ENCODE measurements at places on chromosomes 16 and 17.
A peak's percentile ranks its signal among the peaks of the same experiment; 100 is the strongest.

DNA sequence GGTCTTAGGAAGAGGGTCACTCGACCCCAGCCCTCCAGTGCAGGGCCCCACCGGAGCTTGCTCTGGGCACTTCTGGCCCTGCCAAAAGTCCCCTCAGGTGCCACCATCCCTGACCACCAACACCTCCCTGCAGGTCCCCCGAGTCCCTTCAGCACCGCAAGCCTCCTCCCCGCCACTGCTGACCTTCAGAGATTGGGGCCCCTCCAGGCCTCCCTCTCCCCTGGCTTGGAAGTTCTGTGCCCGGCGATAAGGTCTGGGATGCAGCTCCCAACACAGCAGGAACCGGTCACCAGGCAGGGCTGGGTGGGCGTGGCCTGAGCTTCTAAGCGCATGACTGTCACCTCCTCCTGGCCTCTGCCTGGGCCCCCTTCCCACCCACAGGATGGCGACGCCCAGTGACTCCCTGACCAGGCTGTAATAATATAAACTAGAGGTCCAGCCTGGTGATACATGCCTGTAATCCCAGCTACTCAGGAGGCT lies 11.2 kb downstream of the PIEZO1 start:
- DNase-seq: no peak

GRCh38 chr16:1613211-1613622 lies 1.1 kb downstream of the CRAMP1 start:
- DNase-seq: no peak

DNA sequence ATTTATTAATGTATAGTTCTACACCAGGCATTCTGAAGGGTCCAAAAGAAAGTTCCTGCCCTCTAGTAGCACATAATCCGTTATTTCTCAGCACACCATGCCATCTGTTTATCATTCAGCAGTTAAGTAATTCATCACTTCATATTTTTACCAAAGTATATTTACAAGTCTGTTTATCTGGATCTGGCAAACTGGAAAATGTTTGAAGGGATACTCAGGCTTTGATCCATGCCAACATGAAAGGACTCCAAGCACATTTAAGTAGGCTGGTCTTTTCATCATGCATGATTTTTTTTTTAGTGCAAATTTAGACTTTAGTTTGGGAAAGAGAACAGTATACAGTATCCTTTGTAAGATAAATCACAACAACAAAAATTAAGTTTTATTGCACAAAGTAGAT lies 4.1 kb upstream of the VPS4A start:
- DNase-seq: no peak

DNA sequence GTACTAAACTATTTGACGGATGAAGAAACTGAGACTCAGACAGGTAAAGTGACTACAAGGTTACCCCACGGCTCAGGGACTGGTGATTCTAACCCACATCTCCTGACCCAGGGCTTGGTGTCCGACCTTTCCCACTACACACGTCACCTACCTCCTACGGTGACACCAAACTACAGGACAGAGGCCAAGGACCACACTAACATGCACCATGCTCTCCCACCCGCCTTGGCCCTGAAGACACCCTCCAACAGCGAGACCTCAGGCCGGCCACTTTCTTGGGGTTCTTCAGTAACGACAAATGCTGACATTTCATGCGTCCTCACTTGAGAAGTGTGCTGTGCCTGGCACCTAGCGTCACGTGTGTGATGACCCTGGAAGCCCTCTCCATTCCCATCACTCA lies 6.4 kb downstream of the KNOP1 start:
- DNase-seq: no peak

DNA sequence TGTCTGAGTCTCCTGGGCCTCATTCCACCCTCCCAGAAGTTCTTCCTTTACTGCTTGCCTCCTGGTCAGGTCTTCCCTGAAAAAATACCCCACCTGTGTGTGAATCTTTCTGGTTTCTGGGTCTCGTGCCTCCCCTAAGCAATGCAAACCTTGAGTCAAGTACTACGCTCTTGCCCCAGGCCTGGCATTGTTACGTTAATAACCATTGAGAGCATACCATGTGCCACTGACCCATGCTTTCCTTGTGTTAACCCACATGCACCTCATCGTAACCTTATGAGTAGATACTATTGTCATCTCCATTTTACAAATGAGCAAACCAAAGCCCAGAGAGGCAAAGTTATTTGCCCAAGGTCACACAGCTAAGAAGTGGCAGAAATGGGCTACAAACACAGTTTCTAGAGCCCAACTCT lies 25.4 kb upstream of the TOB1 start:
- DNase-seq: no peak

GRCh38 chr16:75550211-75550662 lies 5.8 kb downstream of the TMEM231 start:
- no peak for DNase-seq

DNA sequence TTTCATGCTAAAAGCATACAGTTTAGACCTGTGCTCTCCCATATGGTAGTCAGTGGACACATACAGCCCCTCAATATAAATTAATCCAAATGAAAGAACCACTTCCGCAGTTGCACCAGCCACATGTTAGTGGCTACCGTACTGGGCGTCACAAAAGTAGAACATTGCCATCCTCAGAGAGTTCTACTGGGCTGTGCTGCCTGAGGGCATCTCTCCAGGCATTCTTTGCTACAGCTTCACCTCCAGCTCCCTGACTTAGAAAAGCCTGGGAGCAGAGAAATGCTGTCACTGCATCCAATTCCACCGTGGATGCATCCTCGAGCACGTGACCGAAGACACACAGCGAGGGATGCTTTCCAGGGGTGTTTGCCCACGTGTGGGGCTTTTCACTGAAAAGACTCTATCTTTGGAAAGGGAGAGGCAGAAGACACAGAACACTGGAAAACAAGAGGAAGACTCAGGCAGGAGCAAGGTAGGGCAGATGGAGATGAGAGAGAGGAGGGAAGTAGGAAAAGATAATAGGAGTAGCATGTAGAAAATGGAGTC lies 86.4 kb downstream of the GAS7 start:
- DNase-seq: no peak

DNA sequence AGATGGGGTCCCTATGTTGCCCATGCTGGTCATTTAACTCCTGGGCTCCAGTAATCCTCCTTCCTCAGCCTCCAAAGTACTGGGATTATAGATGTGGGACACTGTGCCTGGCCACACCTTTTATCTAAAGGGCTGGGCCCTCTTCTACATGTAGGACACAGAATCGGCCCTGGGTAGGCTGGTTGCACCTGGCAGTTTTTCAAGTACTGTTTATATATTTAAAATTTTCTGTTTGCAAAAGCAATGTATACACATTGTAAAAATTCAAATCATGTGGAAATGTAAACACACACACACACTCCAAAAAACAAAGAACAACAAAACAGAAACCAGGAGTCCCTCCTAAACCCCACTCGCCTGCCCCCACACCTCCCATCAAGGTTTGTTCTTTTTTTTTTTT lies 28.1 kb upstream of the SIAH1 start:
- DNase-seq: no peak

- peak; percentile 57 for DNase-seq
These were observed 10.7 kb downstream of the MSRB1 start for GRCh38 chr16:1932050-1933028.

- no peak for DNase-seq
These were observed 114.8 kb downstream of the C16orf95 start for GRCh38 chr16:87202346-87202745.

- DNase-seq: no peak
These were observed 609.8 kb downstream of the HS3ST4 start for GRCh38 chr16:26301516-26301915.

GRCh38 chr16:14454391-14454790 lies 175.7 kb downstream of the PARN start:
- no peak for DNase-seq

DNA sequence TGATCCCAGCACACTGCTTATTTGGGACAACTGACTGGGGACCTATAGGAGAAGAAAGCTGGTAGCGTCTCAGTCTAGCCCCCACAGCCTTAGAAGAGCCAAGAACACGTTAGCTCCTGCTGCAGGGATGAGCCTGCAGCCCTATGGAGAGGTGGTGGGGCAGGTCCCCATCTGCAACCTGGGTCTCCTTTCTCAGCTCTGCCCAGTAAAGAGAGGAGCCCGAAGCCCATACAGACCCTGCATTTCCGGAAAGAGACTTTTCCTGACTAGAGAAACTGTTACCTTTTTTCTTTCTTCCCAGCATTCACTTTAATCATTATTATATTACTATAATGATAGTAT lies 788 bp downstream of the METTL22 start:
- no peak for DNase-seq

- DNase-seq: no peak
These were observed 132.0 kb downstream of the RBFOX3 start for GRCh38 chr17:79478841-79479240.

- no peak for DNase-seq
These were observed 87.1 kb upstream of the CNTNAP4 start for GRCh38 chr16:76190057-76190456.

DNA sequence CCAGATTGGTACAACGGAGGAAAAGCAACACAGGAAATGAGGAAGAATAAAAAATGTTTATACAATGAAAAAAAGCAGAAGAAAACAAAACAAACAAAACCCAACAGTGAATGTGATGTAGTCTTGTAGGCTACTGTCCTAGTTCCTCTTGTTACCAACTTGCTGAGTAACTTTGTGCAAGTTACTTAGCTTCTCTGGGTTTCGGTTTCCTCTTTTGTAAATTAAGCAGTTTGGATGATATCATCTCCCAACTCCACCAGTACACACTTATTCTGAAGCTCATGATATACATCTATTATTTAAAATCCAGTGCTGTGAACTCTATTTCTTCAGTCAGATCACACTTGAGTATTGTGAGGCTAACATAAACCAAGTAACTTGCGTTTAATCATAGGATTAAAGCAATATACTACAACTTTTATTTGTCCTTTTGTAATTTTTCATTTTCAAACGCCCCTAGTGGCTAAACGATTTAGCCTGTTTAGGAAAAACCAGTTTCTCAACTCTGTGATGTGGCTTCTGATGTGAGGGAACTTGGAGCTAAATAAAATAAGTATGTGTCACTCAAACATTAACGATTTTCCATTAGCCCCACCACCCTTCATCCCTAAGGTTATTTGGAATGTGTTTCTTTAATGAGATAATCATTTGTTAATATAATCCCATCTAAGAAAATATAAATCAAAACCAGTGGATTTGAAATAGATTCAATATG lies 1.4 kb upstream of the UNK start:
- no peak for DNase-seq

DNA sequence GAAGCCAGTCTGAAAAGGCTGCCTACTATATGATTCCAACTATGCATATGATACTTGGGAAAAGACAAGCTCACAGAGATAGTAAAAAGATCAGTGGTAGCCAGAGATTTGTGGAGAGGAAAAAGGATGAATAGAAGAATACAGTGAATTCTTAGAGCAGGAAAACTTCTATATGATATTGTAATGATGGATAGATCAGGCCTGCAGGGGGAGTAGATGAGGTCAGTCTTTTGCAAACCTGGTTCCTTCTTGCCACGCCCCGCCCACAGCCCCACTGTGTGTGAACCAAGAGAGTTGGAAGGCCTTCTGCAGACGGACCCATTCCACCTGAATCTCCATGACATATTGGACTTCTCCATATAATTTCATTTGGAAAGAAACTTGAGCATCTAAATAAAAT lies 761 bp upstream of the CCL8 start:
- DNase-seq: no peak

DNA sequence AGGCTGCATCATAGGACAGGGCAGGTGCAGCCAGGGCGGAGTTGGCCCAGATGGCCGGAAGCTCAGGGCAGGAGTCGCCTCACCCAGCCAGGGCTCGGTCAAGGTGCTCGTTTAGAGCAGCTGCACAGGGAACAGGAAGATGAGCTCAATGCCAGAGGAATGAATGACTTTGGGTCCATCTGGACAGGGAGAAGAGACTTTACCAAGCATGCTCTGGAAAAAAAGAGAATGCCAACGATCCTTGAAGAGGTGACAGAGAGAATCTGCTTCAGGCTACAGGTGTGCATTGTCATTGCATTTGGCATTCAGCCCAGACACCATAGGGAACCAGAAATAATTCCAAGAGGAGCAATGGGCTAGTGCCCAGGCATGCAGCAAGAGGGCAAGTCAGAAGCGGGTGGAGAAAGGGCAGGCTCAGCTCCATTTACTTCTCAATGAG lies 6.7 kb upstream of the MPP3 start:
- peak; percentile 81 for DNase-seq

GRCh38 chr17:75822119-75822799 lies 21.9 kb downstream of the UNC13D start:
- DNase-seq: no peak

DNA sequence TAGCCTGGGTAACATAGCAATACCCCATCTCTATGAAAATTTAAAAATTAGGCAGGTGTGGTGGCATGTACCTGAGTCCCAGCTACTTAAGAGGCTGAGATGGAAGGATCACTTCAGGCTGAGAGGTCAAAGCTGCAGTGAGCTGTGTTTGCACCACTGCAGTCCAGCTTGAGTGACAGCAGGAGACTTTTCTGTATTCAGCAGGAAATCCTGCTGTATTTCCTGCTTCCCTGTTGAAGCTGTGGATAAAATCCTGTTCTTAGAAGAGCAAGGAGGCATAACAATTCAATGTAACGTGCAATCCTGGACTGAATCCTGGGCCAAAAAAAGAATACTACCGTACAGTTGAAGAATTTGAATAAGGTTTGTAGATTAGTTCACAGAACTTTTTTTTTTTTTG lies 62.2 kb downstream of the FBXL20 start:
- DNase-seq: no peak

DNA sequence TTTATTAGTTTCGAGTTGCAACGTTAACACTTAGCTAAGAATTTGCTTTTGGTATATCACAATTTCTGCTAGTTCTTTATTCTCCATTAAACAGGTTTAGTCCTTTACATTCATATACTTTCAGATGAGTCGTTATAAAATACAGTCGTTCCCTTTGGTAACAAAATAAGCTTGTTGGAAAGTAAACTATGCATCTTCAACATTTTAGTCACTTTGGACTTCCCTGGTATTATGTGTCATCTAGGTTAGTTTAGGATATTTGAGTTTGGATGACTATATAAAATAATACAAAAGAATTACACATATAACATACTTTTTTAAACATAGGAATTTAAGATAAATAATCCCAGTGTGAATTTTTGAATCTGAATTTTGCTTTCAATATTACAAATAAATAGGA lies 351.5 kb downstream of the BCAS3 start:
- no peak for DNase-seq

- no peak for DNase-seq
These were observed 46.7 kb upstream of the LHX1 start for GRCh38 chr17:36890398-36891168.

DNA sequence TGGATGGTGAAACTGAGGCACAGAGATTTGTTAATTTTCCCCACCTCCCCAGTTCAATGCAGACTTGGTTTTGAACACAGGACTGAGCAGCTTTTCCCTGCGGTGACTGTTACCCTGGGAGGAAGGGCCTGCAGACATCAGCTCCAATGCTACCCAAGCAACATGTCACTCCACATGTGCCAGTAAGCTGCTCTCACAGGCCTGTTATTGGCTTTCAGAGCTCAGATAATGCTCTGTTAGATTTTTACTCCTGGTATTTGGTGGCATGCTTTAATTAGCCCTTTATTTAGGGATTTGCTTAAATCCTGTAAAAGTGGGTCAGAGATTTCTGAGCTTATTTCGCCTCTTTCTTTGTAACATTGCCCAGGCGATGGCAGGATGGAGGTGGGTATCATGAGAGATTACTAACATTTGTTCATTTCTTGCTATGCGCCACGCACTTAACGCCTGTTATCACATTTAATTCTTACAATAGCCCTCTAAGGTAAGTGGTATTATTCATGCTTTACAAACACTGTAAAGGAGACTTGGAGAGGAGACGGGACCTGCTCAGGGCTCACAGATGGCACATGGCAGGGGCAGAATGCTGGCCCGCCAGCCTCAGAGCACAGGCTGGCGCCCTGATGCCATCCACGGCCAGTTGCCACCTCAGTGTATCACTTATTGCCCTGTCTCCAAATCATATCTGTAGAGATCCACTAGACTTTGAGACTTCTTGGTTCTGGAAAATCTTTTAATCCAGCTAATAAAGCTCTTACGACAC lies 84.0 kb upstream of the CACNG5 start:
- DNase-seq: no peak
